Umbilical cord (tissue), 2 donors: ENCODE measurements at places on chromosomes 11 and 22. TPM values are rescaled to one million over a fixed set of nuclear protein-coding genes. Genes with fewer than 3 reads are reported as not detected.

The SLC25A18 gene
- 6.0 TPM for total RNA-seq

The NELL1 gene
- 4.3 TPM for total RNA-seq

GRCh38 chr11:83073258-83073657 is 1.6 kb upstream of the RAB30 start:
- DNase-seq: no peak

GRCh38 chr11:112050721-112051120 is 23.1 kb downstream of the PIH1D2 start:
- no peak for DNase-seq

DNA sequence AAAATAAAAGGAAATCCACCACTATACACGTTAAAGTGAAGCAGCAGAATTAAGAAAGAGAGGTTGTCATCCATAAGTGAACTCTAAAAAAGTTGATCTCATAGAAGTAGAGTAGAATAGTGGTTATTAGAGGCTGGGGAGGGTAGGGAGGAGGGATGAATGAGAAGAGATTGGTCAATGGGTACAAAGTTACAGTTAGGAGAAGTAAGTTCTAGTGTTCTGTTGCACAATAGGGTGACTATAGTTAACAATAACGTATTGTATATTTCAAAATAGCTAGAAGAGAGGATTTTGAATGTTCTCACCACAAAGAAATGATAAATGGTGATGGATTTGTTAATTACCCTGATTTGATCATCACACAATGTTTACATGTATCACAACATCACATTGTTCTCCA is 72.0 kb downstream of the CD82 start:
- no peak for DNase-seq

DNA sequence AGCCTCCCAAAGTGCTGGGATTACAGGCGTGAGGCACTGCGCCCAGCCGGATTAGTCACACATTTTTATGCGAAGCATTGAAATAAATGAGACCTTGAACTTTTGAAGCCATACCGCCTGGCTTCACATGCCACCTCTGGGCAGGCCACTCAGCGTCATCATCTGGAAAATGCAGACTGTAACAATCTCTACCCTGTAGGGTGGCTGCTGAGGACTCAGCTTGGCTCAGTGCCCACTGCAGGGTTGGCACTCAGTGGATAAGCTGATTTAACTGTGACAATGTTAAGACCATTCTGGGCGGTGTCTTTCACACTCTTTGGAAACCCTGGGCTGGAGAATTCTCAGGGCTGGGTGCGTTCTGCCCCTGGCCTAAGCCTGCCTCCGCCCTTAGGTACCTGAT is 8.5 kb downstream of the SH3BP1 start:
- DNase-seq: no peak

The C22orf31 gene
- not detected for total RNA-seq

- no peak for DNase-seq
Measured at GRCh38 chr11:43681401-43681942, 934 bp downstream of the HSD17B12 start.
